ENCODE measurements at places on chromosomes 16 and 17. TPM values are rescaled to one million over a fixed set of nuclear protein-coding genes. Genes with fewer than 3 reads are reported as not detected.

KCNJ12 gene
- 11.3 TPM for total RNA-seq

EPX gene
- not detected for total RNA-seq

TNFSF12 gene
- total RNA-seq, result 33.9 TPM

- no peak for DNase-seq
Measured at GRCh38 chr17:78973196-78973595, 6.5 kb downstream of the LGALS3BP start.

DNA sequence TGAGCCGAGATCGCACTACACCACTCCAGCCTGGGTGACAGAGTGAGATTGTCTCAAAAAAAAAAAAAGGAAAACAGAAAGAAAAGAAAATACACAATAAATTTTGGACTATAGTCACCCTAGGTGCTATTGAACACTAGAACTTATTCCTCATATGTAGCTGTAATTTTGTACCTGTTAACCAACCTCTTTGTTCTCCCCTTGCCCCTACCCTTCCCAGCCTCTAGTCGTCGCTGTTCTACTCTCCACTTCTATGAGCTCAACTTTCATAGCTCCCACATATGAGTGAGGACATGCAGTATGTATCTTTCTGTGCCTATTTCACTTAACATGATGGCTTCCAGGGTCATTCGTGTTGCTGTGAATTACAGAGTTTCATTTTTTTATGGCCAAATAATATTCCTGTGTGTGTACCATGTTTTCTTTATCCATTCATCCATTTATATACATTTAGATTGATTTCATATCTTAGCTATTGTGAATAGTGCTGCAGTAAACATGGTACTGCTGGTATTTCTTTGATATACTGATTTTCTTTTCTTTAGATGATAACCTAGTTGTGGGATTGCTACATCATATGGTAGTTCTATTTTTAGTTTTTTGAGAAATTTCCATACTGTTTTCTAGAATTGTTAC, 28.3 kb downstream of the VPS35L start:
- no peak for DNase-seq

DNA sequence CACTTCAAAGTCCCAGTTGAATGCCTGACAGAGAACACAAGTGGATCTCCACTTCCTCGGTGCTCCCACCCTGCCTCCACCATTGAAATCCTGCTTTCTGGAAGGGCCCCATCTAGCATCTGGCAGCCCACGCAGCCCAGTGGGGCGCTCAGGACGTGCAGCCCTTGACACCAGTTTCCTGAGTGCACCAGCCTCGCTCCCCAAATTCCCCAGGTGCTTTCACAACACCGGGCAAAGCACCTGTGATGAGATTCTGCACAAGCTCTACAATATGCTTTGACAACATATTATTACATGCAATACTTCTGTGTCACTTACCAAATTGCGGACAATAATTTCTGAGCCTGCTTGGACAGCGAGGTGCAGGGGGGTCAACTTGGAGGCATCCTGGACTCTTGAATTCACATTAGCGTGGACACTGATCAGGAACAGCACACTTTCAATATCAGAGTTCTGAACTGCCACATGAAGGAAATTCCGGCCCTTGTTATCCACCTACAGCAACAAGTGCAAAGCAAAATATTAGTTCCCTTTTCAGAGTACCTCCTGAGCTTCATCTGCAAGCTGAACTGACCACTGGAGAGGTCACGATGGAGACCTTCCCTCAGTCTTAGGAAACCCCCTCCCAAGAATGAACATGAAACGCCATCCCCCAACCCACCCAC, 33.9 kb downstream of the CYB5D2 start:
- no peak for DNase-seq

CCR7 gene
- total RNA-seq, result 0.32 TPM

LAT gene
- total RNA-seq, result 2.0 TPM

SOCS1 gene
- 1.7 TPM for total RNA-seq

- no peak for DNase-seq
Measured at GRCh38 chr17:42849031-42849430, 2.0 kb upstream of the AOC3 start.

- no peak for DNase-seq
Measured at GRCh38 chr16:72018470-72018869, 9.9 kb downstream of the DHODH start.

GRCh38 chr16:7278636-7279035, 54.0 kb upstream of the RBFOX1 start:
- no peak for DNase-seq

- no peak for DNase-seq
Measured at GRCh38 chr17:77735081-77735565, 223.4 kb upstream of the TNRC6C start.

GRCh38 chr16:27365142-27366089, 36.6 kb upstream of the IL21R start:
- no peak for DNase-seq

DNA sequence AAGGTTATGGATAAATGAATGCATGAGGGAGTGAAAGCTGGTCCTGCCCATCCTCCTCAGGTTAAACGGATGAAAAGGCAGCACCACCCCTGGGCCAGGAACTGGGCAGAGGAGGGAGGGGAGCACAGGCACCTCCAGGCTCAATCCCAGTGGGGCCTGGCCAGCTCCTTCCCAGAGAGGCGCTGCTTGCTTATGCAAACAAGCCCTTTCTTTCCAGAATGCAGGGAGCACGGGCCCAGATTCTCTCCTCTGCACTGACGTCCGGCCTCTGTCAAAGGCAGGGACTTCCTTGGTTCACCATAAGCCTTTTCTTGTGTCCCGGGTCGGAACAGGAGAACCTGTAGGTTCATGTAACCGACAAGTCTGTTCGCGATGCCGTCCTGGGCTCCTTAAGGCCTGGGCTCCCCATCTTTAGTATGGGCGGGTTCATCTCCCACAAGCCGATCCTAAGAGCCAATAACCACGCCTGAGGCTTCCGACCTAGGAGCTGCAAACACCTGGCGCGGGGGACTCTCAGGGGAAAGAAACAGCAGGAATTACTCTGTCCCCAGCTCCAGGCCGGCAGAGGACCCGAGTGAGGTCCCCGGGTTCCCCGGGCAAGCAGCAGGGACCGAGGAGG, 16.3 kb downstream of the ENPP7 start:
- DNase-seq, result no peak

- no peak for DNase-seq
Measured at GRCh38 chr16:84087466-84088151, 29.1 kb downstream of the MBTPS1 start.

ABCA8 gene
- total RNA-seq, result 25.4 TPM

DNA sequence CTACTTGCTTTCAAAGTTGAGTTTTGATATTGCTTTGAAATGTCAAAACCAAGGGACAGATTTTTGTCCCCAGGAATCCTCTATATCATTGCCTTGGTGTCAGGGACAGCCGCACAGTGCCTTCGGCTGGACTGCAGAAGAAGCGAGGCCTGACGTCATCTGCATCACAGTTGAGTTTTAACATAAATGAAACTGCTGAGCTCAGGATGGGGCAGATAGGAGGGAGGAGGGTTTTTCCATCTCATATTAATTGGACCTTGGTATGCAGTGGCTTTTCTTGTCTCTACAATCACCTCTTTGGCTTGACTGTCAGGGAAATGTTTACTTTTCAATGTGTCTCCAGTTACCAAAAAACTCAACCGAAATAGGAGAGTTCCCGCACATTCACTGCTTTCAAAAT, 111.3 kb downstream of the AATF start:
- no peak for DNase-seq

GRCh38 chr16:74450967-74451760, 29.9 kb upstream of the CLEC18B start:
- DNase-seq, result no peak

IGSF6 gene
- total RNA-seq, result 2.3 TPM

ALDOC gene
- 326 TPM for total RNA-seq

DNA sequence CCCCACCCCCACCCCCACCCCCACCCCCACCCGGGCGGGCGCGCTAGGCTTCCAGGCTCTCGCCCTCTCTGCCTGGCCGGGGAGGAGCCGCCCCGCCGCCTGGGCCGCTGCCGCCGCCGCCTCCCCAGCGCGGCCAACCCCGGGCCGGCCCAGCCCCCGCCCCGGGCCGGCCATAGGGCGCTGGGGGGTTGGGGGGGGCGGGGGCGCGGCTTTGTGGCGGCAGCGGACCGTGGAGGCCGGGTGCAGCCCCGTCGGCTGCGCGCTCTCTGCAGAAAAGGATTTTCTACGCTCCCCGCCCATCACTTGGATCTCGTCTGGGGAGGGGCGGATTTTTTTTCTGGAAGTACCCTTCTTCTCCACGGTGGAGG, 230.9 kb downstream of the MRTFB start:
- DNase-seq, result no peak

DNA sequence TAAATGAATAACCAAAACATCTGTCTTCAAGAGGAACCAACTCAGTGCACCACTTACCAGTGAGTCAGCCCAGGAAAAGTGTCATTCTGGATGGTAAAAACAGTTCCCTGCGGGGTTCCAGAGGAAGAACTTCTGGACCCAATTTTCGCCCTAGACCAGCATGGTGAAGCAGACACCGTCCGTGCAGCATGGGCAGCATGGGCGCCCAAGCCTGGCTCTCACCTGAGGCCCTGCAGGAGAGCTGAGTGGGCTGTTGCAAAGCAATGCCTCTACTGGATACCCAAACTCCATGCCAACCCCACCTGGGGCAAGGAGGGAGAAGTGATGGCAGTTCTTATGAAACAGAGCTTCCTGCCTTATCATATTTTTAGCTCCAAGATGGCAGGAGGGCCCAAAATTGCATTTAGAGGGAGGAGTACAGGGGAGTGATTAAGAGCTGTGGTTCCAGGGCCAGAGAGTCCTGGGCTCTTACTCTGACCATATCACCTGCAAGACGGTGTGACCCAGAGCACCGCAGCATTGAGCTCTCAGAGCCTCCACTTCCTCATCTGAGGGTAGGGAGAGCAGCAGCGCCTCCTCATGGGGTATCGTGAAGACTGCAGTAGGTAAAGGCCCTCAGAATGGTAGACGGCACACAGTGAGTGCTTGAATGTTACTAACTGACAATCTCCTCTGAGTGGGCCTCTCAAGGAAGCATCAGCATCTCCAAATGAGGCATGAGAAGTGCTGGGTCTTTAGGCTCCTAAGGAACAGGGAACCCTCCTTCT, 16.6 kb upstream of the INPP5K start:
- no peak for DNase-seq

TRAPPC2L gene
- total RNA-seq, result 42.3 TPM

DNA sequence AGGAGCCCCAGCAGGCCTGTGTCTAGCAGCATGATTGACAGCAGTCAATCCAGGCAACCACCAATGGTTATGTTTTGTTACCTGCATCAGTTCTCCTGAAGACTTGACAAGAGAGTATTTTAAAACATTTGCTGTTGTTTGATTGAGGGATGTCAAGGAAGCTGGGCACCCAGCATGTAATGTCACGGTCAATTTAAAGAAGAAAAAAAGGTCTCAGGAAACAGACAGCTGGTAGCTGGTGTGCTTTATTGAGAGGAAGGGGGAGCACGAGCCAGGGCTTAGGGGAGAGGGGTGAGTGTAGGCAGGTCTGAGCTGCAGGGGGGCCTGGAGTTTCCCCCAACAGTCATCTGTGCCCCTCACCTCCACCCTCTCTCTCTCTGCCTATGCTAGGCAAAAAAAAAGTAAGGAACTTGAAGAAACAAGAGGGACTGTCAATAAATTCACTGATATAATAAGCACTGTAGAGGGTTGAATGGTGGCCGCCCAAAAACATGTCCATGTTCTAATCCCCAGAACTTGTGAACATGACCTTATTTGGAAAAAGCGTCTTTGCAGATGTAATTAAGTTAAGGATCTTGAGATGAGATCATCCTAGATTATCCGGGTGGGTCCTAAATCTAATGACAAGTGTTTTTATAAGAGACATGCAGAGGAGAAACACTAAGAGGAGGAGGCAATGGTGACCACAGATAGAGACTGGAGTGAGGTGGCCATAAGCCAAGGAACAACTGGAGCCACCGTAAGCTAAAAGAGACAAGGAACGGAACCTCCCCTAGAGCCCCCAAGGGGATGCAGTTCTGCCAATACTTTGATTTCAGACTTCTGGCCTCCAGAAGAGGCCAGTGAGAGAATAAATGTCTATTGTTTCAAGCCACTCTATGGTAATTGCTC, 14.5 kb downstream of the TSPOAP1 start:
- no peak for DNase-seq

DNA sequence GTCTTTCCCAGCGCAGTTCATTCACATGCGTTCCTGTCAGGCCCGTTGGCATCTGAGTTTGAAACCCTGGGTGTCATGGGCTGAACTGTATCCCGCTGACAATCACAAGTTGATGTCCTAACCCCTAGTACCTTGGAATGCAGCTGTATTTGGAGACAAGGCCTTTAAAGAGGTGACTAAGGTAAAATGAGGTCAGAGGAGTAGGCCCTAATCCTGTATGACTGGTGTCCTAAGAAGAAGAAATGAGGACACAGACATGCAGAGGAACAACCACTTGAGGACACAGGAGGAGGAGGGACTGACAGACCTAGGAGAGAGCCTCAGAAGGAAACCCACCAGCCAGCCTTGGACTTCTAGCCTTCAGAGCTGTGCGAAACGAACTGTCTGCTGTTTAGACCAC, 33.1 kb downstream of the TRPV2 start:
- no peak for DNase-seq

DPH1 gene
- total RNA-seq, result 28.8 TPM

DNA sequence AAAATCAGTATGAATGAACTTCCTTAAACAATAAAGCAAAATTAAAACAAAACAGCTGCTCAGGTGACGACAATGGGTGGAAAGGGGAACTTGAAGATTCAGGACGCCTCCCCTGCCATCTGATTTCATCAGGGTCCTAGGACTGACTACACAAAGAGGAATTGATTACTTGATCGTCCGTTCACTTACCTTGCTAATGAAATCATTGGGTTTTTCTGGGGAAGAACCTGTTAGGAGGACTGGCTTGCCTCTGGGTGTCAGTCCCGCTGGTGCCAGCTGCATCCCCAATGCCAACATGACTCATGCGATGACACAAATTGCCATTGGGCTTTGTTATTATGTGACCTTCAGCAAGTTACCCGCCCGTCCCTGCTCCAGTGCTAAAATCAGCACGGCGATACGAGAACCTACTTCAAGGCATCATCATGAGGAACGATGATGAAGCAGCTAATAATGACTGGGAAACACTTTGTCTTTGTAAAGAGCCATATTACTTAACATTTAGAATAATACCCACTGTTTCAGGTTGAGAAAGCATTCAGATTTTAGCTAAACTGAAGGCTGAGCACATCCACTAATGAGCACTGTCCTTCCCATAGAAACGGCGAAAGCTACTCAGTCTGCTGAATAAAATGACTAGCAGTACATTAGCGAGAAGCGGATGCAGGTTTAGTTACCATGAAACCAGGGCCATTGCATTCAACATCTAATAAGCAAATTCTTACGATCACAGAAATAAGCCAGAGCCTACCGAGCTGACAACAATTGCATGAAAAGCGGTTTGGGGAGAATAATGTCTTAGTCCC, 139.4 kb downstream of the ZFHX3 start:
- no peak for DNase-seq

DNA sequence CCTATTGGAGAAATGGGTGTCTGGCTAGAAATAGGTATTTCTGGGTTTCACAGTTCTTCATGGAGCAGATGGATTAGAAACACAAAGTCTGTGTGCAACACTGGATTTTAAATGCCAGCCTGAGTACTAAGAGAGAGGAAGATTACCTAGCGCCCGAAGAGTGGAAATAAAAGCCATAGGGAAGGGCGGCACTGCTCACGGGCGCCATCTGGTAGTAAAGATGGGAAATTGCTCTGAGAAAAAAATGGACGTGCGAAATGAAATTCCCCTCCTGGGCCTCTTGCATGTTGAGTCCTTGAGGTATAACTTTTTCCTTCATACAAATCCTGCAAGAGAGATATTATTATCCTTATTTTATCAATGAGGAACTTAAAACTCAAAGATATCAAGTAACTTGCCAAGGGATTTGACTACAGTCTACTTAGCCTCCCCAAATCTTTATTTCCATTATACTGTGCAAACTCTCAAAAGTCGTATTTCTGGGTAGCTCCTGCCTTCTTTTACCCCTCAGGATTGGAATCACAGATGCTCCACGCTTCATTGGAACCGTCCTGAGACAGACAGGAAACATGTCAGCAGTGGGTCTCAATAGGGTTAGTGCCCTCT, 72.8 kb downstream of the MMD start:
- DNase-seq, result no peak
